Naive thymus-derived CD4-positive, alpha-beta T cell (primary cell): ENCODE measurements at places on chromosomes 2 and 18. TPM values are rescaled to one million over a fixed set of nuclear protein-coding genes. Genes with fewer than 3 reads are reported as not detected.

Gene PDE11A
- not detected for total RNA-seq

Gene FSHR
- not detected in 2 replicates for total RNA-seq

Gene UGT1A10
- total RNA-seq: not detected

Gene SERPINB11
- total RNA-seq: not detected

Gene KYNU
- total RNA-seq: 1.4 TPM

Gene IL37
- not detected for total RNA-seq

Gene OR6B2
- not detected for total RNA-seq

Gene SLC14A1
- 0.84 and 0.97 TPM in 2 replicates for total RNA-seq

Gene TBR1
- not detected for total RNA-seq

Gene PDCD1
- total RNA-seq: 9.4 and 9.9 TPM in 2 replicates

Gene HOXD11
- not detected for total RNA-seq

Gene SCYGR1
- not detected in 2 replicates for total RNA-seq

Gene RASGRP3
- 10.5 and 14.1 TPM in 2 replicates for total RNA-seq

Gene CFAP53
- total RNA-seq: 0.64 TPM
